Endothelial cell (in vitro differentiated cells): ENCODE measurements at places on chromosomes 7 and 10. TPM values are rescaled to one million over a fixed set of nuclear protein-coding genes. Genes with fewer than 3 reads are reported as not detected.

- no peak for DNase-seq
Observed at GRCh38 chr7:56092789-56093531, at the start of gene PHKG1. Gene PHKG1, minus strand, starts transcription at chr7:56092952. Its CDS starts 4,011 bp downstream, at chr7:56088941.

DNA sequence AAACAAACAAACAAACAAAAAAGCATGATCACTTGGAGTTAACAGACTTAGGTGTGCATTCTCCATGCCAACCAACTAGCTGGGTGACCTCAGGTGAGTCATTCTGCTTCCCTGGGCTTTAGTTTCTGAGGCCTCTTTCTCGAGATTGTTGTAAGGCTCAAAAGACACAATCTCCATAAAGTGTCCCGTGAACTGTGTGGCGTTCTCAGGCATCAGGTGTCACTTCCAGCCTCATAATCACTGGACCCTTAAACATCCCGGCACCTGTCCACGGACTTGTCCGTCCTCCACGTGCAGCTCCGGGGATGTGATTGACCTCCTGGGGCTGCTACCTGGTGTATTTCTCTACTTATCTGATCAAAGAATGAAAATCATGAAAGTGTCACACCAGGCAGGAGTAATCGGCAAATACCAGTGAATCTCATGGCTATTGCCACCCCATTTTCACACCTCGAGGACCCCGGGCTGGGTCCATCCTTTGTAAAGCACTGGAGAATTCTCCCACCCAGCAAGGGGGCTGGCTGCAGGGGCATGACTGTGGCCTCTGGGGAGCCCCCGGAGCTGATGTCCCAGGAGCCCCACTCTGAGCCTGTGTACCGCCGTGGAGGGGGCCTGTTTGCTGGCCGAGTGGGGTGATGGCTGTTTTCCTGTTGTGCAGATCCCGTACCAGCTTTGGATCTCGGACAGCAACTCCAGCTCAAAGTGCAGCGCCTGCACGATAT lies 189.8 kb upstream of the SH2B2 start:
- no peak for DNase-seq

DNA sequence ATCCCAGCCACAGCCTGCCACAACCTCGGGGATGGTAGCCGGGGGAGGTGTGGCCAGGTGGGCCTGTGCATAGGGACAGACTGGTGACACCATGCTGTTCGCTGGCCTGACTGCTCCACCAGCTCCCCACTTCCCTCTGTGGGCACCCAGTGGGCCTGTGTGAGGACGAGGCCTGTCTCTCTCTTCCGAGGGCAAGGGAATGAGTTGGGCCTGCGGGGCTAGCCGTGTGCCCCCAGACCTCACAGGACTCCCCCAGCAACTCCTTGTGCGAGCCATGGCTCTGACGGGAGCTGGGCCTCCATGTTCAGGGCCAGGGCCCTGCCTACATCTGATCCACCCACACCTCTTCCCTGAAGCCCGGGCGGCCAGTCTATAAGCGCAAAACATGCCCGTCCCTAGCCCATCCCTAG lies 40.5 kb downstream of the PWWP2B start:
- no peak for DNase-seq

DNA sequence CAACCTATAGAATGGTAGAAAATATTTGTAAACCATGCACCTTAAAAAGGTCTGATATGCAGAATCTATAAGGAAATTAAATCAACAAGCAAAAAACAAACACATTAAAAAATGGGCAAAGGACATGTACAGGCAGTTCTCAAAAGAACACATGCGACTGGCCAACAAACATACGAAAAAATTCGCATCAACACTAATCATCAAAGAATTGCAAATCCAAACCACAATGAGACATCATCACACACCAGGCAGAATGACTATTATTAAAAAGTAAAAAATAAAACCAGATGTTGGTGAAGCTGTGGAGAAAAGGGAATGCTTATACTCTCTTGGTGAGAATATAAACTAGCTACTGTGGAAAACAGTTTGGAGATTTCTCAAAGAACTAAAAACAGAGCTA lies 33.2 kb downstream of the TMEM229A start:
- no peak for DNase-seq

- peak; percentile 62 for DNase-seq
Observed at GRCh38 chr7:38796626-38797501, 112.1 kb downstream of the VPS41 start.

Gene HOXA3
- total RNA-seq = 0.13 TPM
